Psoas muscle (tissue), 8 donors: ENCODE measurements at places on chromosomes 12 and 14. TPM values are rescaled to one million over a fixed set of nuclear protein-coding genes. Genes with fewer than 3 reads are reported as not detected.
A peak's percentile ranks its signal among the peaks of the same experiment; 100 is the strongest.

GRCh38 chr12:34356233-34356987 lies 334.1 kb downstream of the ALG10 start:
- no peak for DNase-seq

- no peak for DNase-seq
These were observed 21.8 kb downstream of the WNK1 start for GRCh38 chr12:774051-774614.

DNA sequence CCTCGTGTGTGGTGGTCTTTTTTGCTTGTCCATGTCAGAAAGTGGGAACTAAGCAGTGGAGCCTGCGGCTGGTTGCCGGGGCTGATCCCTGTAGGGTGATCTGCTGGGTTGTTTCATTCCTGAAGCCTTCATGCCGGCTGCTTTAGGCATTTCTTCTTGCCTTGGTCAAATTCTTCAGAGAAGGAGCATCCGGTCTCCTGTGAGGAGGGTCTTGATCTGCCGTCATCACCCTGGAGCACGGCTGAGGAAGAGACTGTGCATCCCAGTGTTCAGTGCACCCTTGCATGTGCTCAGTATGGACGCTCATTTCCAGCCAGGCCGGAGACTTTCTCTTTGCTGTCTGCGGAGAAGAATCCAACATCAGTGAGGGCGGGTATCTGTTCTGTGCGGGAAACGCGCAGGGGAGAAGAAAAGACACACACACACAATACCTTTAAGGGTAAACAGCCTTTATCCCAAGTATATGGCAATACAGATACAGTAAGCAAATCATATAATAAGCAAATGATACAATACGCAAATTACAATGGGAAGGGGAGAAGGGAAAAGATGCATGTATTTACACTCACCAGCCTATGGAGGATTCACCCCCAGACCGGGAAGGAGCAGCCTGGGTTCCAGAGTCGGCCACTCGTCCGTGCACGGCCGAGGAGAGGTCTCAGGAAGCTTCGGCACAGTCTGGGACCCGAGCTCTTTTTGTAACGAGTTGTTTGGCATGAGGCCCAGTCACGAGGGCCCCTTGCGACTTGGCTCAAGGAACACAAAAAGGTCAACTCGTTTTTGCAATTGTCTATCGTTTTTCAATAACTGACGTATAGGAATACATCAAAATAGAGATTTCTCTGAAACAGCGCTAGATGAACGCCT lies 1366.8 kb upstream of the TMEM132C start:
- DNase-seq: no peak

DNA sequence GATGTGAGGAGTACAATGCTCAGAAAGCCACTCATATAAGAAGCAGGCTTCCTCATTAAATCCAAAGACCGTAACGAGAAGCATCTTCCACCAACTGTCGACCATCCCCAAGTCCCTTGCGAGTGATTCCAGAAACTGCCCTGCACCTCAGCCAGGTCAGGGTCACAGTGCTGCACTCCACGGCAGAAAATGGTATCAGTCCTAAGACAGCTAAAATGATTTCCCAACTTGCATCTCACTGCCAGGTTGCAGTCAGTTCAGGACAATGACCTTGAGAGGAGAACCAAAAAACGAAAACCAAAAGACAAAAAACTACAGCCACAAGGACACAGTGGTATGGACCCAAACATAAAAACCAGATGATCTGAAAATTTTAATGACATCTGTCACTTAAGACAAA lies 20.6 kb downstream of the SBNO1 start:
- DNase-seq: no peak

DNA sequence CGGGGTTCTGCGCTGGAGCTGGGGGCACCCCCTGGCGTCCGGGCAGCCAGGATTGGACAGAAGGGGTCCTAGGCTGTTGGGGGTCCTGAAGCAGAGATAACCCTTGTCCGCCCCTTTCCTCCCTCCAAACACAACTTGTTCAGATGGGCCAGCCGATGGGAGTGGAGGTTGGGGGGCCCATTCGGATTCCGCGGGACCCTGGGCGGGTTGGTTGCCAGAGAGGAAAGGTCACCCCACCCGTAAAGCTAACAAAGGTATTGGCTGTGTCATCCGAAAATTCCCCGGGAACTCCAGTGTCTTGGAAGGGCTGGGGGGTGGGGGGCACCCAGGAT lies 1.3 kb downstream of the FAM222A start:
- no peak for DNase-seq

- no peak for DNase-seq
These were observed 14.8 kb upstream of the EDDM3A start for GRCh38 chr14:20730891-20731290.

- no peak for DNase-seq
These were observed 18.5 kb downstream of the GLTP start for GRCh38 chr12:109861689-109862314.

- DNase-seq: peak; percentile 22
These were observed 22.4 kb upstream of the PDE1B start for GRCh38 chr12:54526812-54527630.

DNA sequence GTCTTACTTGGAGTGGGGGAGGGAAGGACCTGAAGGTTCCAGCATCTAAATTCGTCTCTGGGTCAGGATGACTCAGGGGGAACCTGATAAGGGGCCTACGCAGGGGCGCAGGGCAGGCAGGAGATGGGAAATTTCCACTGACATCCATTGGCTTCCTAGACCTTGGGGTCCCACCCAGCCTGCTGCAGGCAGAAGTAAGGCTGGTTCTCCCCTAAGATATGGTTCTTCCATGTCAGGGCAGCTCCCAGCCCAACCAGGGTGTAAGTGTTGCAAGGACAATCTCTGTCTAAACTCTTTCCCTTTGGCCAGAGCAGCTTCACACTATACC lies 2.1 kb upstream of the NDRG2 start:
- DNase-seq: peak; percentile 76

DNA sequence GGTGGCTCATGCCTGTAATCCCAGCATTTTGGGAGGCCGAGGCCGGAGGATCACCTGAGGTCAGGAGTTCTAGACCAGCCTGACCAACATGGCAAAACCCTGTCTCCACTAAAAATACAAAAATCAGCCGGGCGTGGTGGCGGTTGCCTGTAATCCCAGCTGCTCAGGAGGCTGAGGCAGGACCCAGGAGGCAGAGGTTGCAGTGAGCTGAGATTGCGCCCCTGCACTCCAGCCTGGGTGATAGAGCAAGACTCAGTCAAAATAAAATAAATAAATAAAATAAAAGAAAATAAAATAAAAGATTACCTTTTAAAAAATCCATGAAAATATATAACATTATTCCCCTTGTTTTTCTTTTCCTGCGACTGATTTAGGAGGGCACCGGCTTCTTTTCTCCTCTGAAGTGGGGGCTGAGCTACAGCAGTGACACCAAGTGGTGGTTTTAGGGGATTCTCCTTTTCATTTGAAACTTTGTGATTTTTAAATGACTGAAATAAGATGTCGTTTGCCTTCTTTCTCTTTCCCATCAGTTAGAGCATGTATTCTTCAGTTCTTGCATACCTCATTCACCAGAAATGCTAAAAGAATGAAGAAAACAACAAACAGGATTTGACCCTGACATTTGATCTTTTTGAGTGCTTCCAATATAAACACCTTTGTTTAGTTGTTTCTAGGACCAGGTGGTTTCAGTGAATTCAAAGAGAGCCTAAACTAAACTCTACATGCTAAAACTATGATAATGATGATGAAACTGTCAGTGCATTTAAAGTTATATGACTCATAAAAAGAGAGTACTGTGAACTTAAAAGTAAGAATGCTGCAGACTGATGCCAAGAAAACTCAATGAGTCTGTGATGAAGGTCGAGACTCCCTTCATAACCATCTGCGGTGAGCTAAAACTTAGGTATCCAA lies 22.6 kb upstream of the PKP2 start:
- DNase-seq: no peak

- no peak for DNase-seq
These were observed 32.6 kb downstream of the NUAK1 start for GRCh38 chr12:106106061-106106566.

- DNase-seq: peak; percentile 55
These were observed 4.1 kb downstream of the CLEC2D start for GRCh38 chr12:9673404-9674225.

GRCh38 chr12:96570579-96570978 lies 81.2 kb downstream of the CFAP54 start:
- no peak for DNase-seq

- DNase-seq: no peak
These were observed 20.1 kb downstream of the TGFB3 start for GRCh38 chr14:75961662-75962061.

GRCh38 chr12:24803430-24804245 lies 145.3 kb downstream of the BCAT1 start:
- no peak for DNase-seq

DNA sequence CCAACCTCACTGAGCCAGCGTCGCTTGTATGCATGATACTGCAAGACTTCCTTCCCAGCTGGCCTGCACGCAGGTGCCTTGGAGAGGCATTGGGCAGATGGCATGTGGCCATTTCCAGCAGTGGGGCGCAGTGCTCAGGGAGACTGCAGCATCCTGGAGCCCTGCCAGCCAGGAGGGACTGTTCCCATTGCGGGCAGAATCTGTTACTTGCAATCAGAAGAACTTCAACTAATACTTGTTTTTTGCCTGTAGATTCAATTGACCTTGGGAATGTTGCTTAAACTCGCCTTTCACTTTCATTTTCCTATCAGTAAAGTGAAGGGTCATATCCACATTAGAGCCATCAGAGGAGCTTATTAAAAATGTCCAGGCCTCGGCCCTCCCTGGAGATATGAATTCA lies 29.8 kb downstream of the ANKRD9 start:
- DNase-seq: peak; percentile 53

GRCh38 chr12:66418908-66419307 lies 116.6 kb downstream of the HELB start:
- DNase-seq: no peak

DNA sequence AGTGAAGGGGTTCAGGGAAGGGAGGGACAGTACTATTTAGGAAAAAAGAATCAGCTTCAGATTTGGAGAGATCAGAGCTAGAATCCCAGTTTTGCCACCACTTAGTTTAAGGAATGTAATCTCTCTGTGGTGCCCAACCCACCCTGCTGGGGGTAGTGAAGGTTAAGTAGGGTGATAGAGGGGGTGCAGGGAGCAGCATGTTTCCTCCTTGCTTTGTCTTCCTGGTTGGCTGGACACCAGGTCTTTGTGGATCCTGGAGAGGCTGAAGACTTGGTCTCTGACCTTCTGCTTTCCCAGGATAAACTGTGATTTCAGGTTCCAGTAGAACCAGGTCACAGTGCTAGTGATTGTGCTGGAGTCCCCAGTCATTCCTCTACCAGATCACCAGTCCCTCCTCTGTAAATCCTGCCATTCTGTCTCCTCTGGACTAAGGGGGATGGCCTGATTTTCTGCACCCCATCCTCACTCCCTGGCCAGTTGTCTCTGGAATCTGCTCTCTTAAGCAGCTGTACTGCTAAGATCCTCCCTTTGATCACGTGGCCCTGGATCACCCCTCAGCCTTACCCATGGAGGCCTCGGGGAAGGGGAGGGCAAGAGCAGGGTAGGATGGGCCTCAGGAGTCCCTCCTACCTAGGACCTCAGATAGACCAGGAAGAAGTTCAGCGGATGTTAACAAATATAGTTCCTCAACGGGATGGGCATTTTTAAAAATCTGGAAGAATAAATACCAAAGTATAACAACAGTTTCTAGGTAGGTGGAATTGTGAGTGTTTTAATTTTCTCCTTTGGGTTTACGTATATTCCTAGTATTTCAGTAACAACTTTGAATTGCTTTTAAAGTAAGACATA lies 3.1 kb downstream of the MAP3K12 start:
- peak; percentile 77 for DNase-seq

- no peak for DNase-seq
These were observed 19.4 kb downstream of the FUT8 start for GRCh38 chr14:65431951-65432350.

- no peak for DNase-seq
These were observed 22.8 kb downstream of the RAB35 start for GRCh38 chr12:120093592-120094355.

GRCh38 chr14:78782551-78782950 lies 612.4 kb downstream of the NRXN3 start:
- no peak for DNase-seq

DNA sequence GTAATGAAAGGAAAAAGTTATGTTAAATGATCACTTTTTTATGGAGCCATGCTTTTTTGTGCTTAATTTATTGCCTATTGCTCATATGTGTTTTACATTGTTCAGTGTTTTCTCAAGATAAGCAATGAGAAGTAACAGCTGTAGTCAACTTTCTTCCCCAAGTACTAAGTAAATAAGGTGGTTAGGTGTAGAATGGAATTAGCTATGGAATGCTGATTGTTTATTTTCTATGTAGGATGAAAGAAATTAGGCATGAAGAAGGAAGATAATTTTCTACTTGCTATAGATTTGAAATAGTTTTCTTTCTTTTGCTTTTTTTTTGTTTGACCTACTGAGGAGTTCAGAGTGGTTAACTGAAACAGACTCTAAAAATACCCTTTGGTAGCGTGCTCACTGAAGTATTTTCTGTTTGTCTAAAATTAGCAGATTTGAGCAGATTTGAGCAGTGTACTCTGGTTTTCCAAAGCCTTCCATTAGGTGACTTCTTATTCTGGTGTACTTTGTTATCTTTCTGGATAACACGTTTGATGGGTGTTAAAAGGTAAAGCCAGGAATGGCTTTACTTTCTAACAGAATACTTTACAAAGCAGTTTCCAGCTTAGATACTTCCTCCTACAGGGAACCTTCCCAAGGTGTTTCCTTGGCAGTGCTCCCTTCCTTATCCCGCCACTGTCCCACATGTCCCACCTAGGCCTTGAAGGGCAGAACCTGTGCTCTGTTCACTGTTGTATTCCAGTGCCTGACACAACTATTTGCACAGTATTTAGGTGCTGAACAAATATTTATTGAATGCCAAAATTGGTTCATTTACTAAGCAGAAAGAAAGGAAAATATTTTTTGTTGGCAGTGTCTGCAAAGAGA lies 56.0 kb downstream of the RASSF3 start:
- no peak for DNase-seq

Gene TMEM132C
- 0.16 TPM for total RNA-seq

Gene CMA1
- 0.92 TPM for total RNA-seq

Gene MUCL1
- total RNA-seq: not detected

Gene C12orf50
- not detected for total RNA-seq

Gene INHBE
- total RNA-seq: 3.7 TPM

Gene GPATCH2L
- 29.9 TPM for total RNA-seq

Gene SYNE3
- 4.4 TPM for total RNA-seq

Gene OR6C1
- total RNA-seq: not detected

Gene KIF5A
- not detected for total RNA-seq

Gene CRIP2
- 28.1 TPM for total RNA-seq

Gene APEX1
- 61.1 TPM for total RNA-seq

Gene PUS7L
- 2.8 TPM for total RNA-seq

Gene IFI27
- total RNA-seq: 69.2 TPM
